ENCODE measurements at places on chromosomes 5 and 9.

DNA sequence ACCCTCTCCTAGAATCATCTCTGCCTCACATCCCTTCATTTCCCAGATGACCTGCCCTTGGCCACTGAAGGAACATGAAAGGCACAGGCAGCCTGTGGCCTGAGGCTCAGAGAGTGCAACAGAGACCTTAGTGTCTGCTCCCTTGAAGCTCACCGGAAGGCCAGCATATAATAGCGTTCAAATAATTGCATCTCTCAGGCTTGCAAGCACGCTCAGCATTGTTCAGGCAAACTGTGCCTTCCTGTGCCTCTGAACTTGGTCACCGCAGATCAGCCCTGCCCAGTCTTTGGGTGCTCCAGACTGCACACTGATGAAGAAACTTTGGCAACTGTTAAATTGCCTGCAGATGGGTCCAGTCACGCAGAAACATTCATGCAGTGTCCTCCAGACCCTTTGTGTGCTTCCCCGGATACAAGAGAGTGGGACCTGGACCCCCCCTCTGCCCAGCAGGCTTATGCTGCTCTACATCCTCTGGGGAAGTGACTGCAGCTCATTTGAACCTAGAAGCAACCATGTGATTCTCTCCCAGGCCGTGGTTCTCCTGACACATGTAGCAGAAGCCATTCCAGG lies 216.0 kb upstream of the ANKRD55 start:
- DNase-seq: no peak

DNA sequence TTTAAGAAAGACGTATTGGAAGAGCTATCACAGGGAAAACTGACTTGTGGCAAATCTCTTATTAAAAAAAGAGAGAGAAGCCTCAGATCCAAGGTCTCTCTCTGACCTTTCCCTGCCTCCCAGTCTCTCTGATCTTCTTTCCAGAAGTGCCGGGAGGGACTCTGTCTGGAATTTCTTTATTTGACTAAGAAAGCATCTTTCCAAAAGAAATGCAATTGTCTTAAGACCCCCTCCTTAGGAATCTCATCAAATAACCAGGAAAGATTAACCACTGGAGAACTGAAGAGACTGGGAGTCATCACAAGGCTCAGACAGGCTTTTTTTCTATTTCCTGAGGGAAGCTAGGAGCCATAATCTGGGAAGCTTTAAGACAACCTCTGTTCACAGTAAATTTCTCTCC lies 4.6 kb downstream of the C1QTNF3 start:
- no peak for DNase-seq

DNA sequence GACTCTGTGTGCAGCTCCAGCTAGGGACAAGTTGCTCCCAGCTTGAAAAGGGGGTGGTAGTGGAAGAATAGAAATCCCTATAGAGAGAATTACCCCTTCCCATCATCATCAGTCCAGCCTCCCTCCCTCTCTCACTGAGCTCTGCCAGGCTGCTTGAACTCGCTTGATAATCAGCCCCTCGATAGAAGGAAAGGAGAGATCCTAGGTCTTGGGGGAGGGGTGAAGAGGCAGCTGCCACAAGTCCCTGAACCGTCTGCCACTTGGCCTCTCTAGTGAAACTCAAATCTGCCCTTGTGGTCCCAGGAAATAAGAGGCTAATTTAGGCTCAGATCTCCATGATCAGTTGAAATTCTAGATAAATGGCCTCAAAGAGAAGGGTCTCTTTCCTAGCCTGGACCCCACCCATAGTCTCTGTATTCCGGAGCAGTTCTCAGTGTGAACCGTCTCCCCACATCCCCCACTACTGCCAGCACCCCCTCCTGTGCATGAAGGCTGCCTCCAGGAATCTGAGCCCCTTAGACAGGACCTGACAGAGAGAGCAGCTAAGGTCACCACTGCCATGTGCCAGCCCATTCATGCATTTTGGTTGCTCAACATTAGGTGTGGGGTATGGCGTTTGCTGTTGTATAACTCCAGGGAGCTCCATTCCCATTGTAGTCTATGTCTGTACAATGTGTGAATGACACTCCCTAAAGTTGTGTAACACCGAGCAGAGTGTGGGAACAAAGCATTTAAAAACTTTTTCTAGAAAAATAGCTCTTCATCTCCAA lies 5.5 kb downstream of the DNAJB5 start:
- no peak for DNase-seq

GRCh38 chr5:58346041-58346440 lies 113.8 kb downstream of the PLK2 start:
- DNase-seq: no peak

- no peak for DNase-seq
Measured at GRCh38 chr5:93909356-93909755, 168.0 kb upstream of the POU5F2 start.

DNA sequence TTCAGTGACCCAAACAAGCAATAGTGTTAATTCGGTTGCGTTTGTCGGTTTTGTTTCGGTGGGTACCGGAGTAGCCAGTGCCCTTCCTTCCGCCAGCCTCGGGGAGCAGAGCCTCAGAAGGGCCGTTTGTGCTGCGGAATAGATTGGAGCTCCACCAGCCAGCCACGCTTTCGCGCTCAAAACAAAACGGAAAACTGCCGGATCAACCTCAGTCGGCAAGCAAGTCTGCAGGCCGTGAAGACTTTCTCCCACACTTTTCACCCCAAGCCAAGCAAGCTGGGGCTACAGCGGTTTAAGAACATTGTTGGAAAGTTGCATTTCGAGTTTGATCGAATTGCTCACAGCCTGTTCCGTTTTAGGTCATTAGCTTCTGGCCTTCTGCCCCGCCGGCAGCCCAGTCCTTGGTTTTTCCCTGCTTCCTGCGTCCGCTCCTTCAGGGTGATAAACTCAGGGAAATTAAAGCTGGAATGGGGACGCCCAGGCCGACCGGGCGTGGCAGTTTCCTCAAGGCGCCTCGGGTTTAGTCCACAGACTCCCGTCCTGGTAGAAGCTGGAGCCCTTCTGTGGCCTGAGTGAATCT lies 803 bp upstream of the CCNO start:
- DNase-seq: peak; percentile 55

DNA sequence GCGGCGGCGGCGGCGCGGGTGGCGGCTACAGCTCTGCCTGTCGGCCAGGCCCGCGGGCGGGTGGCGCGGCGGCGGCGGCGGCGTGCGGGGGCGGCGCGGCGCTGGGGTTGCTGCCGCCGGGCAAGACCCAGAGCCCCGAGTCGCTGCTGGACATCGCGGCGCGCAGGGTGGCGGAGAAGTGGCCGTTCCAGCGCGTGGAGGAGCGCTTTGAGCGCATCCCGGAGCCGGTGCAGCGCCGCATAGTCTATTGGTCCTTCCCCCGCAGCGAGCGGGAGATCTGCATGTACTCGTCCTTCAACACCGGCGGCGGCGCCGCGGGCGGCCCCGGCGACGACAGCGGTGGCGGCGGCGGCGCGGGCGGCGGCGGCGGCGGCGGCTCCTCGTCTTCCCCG lies 296 bp downstream of the ZSWIM6 start:
- DNase-seq: no peak

GRCh38 chr5:141878186-141878710 lies at the start of gene PCDH1:
PCDH1 (minus strand) TSS chr5:141878410; CDS start chr5:141878262, 148 bp downstream.
- DNase-seq: peak; percentile 60

- no peak for DNase-seq
Measured at GRCh38 chr9:36755019-36755418, 182.3 kb downstream of the MELK start.

GRCh38 chr5:152151940-152152339 lies 227.3 kb upstream of the GLRA1 start:
- no peak for DNase-seq

DNA sequence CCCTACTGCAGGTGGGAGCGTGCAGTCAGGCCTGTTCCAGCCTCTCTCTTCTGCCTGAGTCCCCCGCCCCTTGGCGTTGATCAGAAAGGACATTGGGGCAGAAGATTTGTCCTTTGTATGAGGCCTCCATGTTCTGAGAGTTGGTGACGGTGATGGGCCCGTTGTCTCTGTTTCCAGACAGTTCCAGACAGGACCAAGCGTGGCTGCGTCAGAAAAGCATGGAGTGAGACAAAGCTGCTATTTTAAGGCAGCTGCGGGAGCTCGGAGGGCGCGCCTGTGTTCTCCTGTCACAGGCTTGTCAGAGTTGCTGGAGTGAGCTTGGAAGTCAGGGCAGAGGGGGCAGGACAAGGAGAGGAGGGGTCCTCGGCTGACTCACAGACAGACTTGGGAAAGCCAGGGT lies 32.1 kb upstream of the SH3PXD2B start:
- no peak for DNase-seq

- no peak for DNase-seq
Measured at GRCh38 chr9:70581955-70582350, 167.5 kb upstream of the KLF9 start.

DNA sequence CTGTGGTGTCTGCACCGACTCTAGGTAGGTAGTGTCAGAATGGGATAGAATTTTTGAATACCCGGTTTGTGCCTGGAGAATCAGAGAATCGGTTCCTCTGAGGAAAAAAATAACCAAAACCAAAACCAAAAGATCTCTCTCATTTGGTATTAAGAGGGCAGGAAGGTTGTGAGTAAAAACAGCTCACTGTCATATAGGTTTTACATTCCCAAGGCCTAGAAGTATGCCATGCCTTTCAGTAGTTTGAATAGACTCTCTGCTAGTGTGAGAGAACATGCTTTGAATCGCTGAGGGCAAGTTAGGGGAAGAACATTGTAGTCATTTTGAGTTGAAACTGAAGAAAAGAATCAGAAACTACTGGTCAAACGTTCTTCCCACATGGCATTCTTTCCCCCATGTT lies 411.4 kb upstream of the CD180 start:
- no peak for DNase-seq

GRCh38 chr5:138102454-138103318 lies 18.9 kb downstream of the WNT8A start:
- no peak for DNase-seq

DNA sequence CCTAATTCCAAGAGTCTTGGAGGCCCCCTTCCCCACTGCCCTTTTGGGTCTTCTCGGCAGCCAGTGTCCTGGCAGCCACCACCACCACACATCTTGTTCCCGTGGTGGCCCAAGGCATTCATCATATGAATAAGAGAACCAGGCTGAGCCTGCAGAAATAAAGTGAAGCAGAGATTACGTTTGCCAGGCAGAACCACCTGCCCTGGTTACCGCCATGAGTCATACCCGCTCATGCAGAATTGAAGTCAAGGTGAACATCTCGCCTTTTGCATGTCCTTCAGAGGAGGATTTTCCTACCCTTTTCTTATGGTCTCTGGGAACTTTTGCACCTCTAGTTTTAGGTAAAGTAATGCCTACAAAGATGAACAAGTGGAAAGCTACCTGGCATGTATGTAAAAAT lies 119.5 kb upstream of the LMX1B start:
- DNase-seq: no peak

- peak; percentile 49 for DNase-seq
Measured at GRCh38 chr5:132491368-132492364, 1.1 kb upstream of the IRF1 start.

DNA sequence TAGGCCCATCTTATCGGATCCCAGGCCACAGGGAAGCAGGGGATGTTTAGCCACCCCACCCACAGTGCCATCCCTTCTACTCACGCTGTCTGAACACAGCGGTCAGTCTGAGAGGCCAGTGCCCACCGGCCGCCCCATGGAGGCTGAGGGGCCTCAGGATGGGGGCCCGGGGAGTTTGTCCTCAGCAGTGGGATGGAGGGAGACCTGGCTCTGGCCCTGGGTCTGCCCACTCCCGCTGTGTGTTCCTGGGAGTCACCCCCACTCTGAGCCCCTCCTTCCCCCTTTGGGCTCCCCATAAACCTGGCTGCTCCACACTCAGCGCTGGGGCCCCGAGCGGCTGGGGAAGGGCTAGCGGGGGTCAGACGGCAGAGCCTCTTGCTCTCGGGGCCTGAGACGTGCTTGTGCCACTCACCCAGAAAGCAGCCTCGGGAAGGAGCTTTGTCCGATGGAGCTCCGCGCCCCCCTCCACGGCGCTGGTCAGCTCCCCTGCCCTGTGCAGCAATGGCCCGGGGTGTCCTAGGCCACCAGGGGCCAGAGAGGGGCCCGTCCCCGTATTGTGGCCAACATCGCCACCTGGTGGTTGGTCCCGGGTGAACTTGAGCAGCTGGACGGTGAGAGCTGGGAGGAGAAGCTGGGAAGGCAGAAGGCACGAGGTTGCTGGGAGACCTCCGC lies 10.9 kb upstream of the LAMC3 start:
- peak; percentile 76 for DNase-seq

DNA sequence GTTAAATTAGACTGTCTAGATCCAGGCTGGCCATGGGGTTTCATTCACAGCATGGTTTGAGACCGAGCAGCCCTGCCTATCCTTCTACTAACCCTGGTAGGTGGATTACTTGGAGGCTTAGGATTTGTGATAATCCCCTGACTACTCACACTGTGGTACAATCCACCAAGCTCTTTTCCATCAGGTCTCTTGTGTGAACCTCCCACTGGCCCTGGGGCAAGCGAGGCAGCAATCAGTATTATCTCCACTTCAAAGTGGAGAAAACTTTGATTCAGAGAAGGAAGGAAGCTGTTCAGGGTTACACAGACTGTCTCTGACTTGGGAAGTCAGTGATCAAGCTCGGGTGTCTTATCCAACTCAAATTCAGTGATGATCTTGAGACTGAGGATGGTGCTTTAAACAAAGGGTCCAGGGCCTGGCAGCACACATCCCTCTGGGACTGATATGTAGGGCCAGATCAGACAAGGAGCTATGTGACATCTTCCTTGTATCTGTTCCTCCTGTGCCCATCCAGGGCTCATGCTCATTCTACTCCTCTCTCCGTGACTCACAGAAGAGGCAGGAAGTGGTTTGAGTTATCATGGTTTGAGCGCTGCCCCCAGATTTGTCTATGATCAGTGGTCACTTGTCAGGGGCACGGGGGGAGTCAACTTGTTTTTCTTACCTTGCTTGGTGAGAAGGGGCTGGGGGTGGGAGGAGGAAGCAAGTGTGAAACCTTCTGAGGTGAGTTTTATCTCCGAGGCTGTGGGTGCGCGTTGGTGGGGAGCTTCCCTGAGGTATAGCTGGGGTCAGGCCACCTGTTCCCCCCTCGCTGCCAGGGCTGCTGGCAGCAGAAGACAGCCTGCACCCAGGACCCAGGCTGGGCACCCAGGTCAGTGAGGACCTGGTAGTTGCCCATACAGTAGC lies 48.6 kb downstream of the RGS3 start:
- DNase-seq: no peak

DNA sequence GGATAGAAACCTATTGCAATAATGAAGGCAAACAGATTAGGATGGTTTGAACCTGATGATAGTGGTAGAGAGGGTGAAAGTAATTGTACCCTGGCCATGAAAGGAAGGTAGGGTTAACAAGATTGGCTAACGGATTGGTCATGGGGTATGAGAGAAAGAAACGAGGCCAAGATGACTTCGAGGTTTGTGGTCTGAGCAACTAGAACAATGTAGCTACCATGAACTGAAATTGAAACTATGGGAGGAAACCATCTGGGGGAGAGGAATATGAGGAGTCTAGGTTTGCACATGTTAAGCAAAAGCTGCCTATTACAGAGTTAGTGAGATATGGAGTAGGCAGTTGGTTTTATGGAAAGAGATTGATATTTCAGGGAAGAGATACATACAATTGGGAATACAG lies 406.0 kb downstream of the PRELID2 start:
- no peak for DNase-seq

DNA sequence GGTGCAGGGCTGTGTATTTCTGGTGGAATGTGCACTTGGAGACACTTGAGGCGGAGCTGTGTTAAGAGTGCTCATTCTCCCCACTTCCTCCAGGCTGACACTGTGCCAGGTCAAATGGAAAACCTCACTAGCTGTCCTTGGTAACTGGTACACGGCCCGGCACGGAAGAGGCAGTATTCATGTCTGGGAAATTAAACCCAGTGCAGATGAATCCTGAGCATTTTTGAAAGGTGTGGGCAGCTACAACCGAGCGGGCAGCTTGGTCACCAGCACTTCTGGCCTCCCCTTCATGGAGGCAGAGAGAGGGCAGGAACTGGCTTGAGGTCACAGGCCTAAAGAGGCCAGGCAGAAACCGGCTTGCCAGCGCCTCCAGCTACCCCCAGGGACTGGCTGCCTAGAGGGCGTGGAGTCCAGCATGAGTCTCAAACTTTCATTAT lies 1.6 kb downstream of the CLPTM1L start:
- DNase-seq: no peak

Data from right forelimb (tissue), 1 donor.